Psoas muscle (tissue), 8 donors: ENCODE measurements at places on chromosomes 2 and 18. TPM values are rescaled to one million over a fixed set of nuclear protein-coding genes. Genes with fewer than 3 reads are reported as not detected.

DNA sequence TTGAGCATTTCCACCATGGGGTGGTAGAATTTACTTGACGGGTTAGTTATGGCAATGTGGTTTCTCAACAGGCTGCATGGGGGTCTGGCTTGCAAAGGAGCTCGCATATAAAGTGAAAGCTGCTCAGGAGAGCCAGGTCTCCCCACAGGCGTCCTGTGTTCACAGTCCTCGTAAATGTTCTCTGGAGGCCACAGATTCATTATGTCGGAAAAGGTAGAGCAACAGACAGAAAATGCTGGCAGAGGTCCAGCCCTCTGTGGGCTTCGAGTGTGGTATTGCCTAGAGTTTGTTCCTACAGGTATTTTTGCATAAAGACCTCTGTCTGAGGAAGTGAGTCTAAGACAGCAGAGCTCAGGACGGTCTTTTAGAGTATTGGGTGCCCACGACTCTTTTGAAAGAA, 96.4 kb downstream of the CDCA7 start:
- DNase-seq, result no peak

GRCh38 chr2:187435756-187436155, 12.3 kb downstream of the CALCRL start:
- DNase-seq, result no peak

DNA sequence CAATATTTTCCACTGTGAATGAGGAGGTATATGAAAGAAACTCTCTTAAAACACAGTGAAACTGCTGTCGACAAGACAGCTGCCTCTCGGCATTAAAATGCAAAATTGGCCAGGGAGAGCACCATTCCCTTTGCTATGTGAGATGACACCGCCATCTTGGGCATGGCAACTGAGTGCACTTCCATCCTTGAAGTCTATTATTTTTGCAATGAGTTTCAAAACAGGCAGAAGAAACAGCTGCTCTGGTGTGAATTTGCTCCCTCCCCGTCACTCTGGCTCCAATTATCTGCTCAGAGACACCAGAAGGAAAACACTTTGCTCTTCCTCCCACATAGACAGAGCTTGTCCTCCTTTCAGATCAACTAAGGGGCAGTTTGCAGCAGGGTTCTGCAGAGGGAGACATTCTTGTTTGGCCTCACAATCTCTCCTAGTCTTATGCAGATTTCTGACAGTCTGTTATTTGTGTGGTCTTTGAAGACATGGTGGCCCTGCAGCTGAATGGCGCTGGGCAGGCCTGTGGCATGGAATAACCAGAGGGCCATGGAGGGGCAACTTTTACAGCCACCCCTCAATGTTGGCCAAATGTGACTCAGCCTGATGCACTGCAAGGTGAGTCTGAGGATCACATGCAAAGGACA, 48.6 kb upstream of the SEC11C start:
- no peak for DNase-seq

DNA sequence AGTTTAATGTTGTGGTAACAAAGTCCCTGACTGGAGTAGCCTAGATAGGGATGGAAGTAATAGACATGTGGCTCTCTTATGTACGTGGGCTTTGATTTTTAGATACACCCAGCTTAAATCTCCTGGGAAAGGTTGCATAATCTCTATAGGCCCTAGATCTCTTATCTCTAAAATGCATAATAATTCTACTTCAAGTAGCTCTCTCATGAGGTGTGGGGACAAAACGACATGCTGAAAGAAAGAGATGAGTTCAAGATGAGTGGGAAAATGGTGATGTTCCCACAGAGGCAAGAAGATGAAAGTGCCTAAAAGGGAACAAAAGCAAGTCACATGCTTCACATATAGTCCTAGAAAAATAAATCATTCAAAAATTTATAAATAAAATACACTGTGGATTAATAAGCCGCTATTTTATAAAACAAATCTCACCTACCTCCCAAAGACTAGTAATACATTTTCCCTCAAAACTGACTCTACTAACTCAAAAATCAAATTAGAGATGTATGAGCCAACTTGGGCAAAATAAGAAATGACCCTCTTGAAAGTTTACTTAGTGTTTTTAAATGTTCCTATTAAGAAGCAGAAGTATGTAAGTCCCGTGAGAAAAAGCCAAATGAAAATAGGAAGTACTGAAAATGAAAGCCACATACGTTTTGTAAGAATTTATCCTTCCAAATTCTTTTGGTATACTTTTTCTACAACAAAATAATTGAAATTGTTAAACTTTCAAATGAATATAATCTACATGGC, 148.2 kb upstream of the ITGA4 start:
- no peak for DNase-seq

DNA sequence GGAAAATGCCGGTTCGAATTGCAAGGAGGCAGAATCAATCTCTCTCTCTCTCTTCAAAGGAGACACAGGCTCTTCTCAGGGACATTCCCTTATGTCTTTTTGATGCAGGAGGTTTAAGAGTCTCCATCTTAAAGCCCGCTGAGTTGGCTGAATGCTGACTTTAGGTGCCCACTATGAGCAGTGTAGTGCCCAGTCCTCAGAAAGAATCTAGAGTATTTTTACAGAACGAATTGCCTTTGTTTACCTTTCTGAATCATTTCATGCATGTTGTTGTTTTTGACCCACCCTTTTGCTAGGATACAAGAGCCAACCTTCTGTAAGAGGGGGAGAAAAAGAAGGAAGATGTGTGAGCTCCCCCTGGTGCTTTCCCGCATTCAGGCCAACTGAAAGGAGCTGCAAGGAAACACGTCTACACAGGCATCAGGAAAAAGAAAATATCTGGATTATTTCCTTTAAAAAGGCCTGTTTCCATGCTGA, 193.5 kb upstream of the TCF4 start:
- peak; percentile 67 for DNase-seq

DNA sequence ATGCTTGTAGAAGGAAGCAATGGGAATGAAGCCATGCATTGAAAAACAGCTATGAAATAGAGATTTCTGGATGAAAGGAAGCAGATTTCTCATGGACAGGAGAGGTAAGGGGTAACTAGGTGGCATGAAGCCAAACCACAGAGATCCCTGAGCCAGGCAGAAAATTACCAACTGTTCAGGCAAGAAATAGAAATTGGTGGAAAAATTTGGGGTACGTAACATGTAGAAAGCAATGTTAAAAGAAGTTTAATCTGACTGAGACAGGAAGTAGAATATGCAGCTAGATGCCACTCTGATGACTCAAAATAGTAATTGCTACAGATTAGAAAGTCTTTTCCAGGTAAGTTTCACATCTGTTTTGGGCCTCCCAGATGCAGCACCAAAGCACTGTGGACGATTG, 928.5 kb upstream of the CELF4 start:
- no peak for DNase-seq

DNA sequence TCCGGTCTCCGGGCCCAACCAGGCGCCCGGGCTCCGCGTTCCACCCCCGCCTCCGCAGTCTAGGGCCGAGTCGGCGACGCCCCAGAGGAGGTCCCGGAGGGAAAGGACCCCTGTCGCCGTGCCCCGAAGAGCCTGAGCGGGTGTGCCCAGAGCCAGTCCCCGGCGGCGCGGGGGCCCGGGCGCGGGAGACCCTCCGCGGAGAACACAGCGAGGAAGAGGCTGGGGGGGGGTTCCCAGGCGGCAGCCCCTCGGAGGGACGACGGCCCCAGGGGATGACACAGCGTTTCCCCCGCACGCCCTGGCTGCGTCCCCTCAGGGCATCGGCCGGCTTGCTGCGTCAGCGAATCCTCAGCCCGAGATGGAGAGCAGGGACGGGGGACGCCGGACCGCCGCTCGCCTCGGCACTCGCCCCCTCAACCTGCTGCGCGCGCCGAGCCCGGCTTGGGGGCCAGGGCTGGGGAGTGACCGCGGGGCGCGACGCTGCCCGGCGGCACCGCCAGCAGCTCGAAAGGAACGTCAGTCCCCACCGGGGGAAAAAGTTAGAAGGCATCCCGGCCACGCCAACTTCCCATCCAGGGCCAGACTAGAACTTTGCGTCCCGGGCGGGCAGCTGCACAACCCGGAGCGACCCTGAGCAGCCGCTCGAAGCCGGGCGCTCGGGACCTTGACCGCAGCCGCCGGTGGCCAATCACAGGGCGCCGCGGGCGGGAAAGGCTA, 711 bp downstream of the SFXN5 start:
- peak; percentile 44 for DNase-seq

DNA sequence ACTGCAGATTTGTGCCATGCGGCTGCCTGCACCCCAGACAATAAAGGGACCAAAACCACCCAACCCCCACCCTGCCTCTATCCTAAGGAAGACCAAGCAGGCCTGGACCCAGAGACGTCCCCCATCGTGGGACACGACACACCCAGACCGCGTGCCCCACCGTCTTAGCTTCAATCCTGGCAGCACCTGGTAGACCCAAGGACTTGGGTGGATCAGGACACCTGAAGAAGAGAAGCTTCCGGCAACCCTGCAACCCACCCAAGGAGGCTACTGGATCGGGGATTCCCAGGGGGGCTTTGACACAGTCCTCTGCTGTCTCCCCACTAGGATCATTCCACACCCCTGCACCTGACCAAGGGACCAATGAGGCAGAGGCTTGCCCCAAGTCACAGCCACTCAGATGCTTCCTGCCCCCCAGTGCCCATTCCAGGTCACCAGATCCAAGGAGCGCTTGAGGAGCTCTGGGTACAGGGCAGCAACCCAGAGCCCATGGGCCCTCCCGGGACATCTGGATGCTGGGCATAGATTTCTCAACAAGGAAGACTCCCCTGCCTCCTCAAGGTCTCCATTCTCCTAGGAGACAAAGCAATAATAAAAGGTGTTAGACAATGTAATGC, 3.6 kb downstream of the ALPI start:
- DNase-seq, result peak; percentile 31

DNA sequence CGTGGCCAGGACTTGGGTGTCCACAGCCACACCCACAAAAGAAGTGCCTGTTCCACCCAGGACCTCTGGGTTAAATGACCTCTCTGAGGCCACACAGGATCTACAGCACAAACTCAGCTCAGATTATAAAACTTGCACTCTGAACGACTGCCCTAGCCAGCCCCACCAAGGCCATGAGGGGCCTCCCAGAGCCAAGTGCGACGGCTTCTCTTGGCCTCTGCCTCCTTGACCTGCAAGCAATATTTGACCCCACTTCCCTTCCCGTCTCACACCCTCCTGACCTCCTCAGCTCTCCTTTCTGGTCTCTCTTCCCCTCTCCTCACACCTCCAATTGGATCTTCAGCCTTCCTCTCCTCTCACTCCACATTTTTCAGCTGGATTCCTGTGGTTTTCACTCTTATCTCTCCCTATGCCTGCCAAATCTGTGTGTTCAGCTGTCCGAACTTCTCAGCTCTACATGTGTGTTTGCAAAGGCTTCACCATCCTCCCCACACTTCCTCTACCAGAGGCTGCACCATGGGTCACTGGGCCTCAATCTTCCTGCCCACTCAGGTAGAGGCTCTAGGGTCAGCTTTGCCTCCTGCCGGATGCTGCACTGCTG, 25.3 kb upstream of the STEAP3 start:
- DNase-seq, result no peak

ITPRIPL1 gene
- 0.38 TPM for polyA plus RNA-seq

UGT1A9 gene
- polyA plus RNA-seq, result not detected
